ENCODE measurements at places on chromosomes 7 and 10. TPM values are rescaled to one million over a fixed set of nuclear protein-coding genes. Genes with fewer than 3 reads are reported as not detected.

The FGL2 gene
- 9.5 TPM for polyA plus RNA-seq

The MTPN gene
- polyA plus RNA-seq = 116 TPM

The SLC18A3 gene
- not detected for polyA plus RNA-seq

The IFIT2 gene
- 14.2 TPM for polyA plus RNA-seq

The SCIN gene
- 3.4 TPM for polyA plus RNA-seq

The HOXA7 gene
- 5.4 TPM for polyA plus RNA-seq

The BET1 gene
- 38.5 TPM for polyA plus RNA-seq

The TNS3 gene
- 92.9 TPM for polyA plus RNA-seq

The UTF1 gene
- polyA plus RNA-seq = not detected

The NODAL gene
- 1.3 TPM for polyA plus RNA-seq

The MET gene
- 24.7 TPM for polyA plus RNA-seq

The NEBL gene
- polyA plus RNA-seq = 14.0 TPM

The CCDC3 gene
- polyA plus RNA-seq = 8.8 TPM

The DLX5 gene
- polyA plus RNA-seq = 16.0 TPM

The PRPS1L1 gene
- polyA plus RNA-seq = not detected

The NPTX2 gene
- polyA plus RNA-seq = 0.53 TPM

The TES gene
- 68.9 TPM for polyA plus RNA-seq

The ENKUR gene
- polyA plus RNA-seq = 7.4 TPM

The RELN gene
- 18.3 TPM for polyA plus RNA-seq

The ANKRD30A gene
- polyA plus RNA-seq = not detected

The TDRD1 gene
- polyA plus RNA-seq = 0.17 TPM
